ENCODE measurements at places on chromosomes 7 and 10.
A peak's percentile ranks its signal among the peaks of the same experiment; 100 is the strongest.

DNA sequence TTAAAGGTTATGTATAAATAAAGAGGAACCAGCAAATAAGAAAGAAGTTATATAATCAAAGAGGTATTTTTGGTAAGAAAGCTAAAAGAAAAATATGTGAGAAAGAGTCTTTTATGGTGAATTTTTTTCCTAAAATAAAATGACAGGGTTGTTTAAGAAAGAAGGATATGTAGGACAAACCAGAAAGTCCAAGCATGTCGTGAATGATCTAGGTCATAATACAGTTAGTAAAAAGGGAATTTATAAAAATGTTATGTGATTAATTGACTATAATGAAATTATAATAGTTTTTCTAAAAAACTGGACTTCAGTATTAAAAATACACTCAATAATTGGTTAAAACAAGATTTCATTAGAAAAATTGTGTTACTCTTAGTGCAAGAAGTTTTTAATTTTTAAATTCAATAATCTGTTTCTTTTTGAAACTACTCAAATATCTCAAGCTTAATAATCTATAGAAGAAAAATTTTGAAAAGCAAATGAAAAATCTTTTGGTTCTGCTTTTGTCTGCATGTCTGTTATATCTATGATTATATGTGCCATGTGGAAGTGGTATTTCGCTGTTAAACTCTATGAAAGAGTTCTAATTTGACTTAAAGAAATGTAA, 23.3 kb downstream of the AVL9 start:
- DNase-seq = peak; percentile 49

- DNase-seq = no peak
Observed at GRCh38 chr10:100182908-100183307, 2.9 kb downstream of the ERLIN1 start.

DNA sequence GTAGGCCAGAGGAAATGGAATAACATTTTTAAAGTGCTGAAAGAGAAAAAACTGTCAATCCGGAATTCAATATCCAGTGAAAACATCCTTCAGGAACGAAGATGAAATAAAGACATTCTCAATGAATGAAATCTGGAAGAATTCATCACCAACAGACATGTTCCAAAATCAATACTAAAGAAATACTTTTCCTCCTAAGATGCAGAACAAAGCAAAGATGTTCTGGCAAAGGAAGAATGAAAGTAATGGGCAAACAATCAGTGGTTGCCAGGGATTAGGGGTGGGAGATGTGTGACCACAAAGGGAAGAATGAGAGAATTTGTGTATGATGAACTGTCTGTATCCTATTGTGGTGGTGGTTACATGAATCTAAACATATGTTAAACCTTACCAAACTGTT, 52.8 kb upstream of the EEPD1 start:
- DNase-seq = no peak

DNA sequence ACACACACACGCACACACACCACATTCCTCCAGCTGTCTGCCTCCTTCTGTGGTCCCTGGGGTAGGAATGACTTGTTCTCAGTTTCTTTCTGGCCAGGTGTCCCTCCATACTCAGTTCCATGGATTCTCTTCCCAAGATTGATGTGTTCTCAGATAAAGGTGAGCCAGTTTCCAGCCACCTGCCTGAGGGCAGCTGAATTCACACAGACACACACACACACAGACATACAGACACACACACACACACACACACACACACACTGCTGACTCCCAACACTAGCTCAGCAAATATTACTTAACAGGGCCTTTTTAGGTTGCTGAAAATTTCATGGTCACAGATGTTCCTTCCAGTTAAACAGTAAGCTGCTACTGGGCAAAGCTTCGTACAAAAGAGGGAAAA, 45.4 kb upstream of the GDF10 start:
- DNase-seq = no peak

GRCh38 chr7:136166521-136166920, 189.4 kb upstream of the MTPN start:
- no peak for DNase-seq

GRCh38 chr7:33694006-33694405, 211.3 kb upstream of the BMPER start:
- no peak for DNase-seq

GRCh38 chr10:17161775-17162174, 32.2 kb upstream of the CUBN start:
- DNase-seq = peak; percentile 47

DNA sequence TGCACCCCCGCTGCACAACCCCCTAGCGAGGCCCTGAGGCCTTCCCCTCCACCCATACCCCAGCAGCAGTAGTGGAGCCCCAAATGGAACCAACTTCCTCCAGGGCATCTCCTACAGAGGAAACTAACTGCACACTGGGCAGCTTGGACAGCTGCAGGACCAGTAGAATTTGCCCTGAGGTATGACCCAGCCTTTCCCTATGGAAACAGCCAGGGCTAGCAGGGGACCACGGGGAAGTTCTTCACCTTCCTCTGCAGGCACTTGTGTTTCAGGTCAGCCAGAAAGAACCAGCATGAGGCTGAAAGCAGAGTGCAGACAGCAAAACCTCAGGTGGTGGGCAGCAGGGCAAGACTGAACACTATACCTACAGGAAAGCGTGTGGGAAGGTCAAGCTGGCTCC, 5.7 kb upstream of the EEPD1 start:
- DNase-seq = no peak

DNA sequence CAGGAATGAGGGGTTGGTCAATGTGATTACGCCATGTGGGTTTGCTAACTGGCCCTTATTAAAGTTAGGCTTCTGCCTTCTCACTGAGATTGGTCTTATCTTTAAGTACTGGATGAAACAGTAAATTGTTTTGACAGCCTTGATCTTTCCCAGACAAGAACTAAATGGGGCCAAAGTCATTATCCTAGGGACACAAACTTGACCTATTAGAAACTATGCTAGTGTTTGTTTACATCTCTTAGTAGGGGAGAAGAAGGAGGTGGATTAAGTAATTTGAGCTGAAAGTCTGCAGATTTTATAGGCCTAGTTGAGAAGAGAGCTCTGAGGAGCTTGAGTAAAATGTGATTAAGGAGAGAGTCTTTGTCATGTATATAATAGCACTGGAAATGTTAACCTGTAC, 386.9 kb downstream of the HTR7 start:
- DNase-seq = no peak

GRCh38 chr10:118207470-118208007, 134.6 kb downstream of the FAM204A start:
- no peak for DNase-seq

DNA sequence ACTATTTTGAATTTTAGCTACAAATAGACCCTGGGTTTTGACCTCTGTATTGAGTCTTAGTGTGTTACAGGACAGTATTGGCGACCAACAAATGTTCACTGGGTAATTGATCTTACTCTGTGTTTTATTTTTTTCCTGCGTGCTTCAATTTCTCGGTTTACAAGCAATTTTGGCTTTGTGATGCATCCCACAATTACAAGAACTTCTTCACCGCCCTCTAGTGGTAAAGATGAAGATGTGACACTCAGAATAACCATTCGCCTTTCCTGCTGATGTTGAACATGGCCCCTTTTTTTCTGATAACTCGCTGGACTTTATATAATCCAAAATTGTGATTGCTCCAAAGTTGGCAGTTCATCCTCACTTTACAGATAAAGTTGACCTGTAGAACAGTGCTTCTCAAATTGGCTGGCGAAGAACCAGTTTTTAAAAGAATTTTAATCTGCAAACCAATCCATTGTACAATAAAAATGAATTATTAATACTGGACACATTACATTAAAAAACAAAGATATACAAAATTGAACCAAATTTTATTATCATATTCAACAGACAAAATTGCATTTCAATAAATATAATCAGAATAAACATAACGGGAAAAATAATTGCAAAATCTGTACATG, 20.2 kb upstream of the SMC3 start:
- peak; percentile 61 for DNase-seq

DNA sequence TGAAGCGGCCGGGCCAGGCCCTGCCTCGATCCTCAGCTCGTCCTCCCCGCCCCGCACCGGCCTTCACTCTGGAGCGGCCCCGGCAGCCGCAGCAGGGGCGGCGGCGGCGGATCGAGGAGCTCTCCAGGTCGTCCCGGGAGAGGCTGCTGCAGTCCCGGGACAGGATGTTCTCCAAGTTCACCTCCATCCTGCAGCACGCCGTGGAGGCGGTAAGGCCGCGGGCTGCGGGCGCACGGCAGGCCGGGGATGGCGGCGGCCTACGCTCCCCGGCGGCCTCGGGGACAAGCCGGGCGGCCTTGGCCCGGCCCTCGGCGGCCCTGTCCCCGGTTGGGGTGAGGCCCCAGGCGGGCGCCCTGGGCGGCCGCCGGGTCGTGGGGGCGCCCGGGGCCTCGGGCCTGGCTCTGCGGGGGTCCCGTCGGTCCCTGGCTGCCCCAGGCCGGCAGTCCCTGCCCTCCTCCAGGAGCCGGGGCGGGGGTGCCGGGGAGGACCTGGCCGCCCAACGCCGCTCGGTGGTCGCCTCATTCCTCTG, 399 bp downstream of the FHIP2A start:
- peak; percentile 49 for DNase-seq

GRCh38 chr10:77711683-77712049, 74.1 kb upstream of the KCNMA1 start:
- DNase-seq = no peak

GRCh38 chr10:71522442-71523144, 125.9 kb downstream of the CDH23 start:
- no peak for DNase-seq

DNA sequence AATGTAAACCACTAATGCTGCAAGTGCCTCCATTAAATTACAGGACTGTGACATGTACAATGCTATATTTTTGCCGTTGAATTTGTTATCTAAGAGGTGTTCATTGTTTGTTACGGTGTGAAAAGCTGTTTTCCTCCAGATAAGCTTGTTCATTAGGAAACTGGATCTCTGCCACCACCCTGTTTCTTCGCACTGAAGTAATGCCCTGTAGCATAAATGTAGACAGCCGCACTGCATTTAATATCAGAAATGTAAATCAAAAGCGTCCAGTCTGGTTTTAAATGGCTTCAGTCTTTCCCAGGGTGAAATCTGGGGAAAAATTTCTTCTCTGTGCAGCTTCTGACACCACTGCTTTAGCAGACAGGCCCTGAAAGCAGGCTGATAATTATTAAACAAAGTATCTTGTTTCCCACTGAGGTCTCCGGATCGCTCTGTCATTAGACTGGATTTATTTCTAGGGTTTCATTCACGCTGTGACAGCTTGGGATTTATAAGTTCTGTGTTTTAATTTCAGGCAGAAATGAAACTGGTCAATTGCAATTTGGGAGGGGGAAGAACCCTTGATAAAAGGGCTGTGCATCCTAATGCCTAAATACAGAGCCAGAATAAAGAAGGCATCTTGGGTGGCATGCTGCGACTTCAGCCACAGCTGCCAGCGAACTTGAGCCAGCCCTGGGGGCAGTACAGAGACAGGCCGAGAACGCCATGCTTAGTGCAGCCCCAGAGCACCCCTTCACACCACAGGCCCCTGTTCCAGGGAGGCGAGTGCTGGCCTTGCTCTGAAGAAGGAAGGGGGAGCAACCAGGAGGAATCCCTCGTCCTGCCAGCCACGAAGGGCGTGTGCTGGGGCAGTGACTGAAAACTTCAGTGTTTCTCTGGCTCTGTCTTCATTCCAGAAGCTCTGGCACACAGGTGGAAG, 547.7 kb upstream of the GALNT17 start:
- peak; percentile 16 for DNase-seq

GRCh38 chr7:133642907-133643306, 390.0 kb downstream of the EXOC4 start:
- DNase-seq = peak; percentile 41

DNA sequence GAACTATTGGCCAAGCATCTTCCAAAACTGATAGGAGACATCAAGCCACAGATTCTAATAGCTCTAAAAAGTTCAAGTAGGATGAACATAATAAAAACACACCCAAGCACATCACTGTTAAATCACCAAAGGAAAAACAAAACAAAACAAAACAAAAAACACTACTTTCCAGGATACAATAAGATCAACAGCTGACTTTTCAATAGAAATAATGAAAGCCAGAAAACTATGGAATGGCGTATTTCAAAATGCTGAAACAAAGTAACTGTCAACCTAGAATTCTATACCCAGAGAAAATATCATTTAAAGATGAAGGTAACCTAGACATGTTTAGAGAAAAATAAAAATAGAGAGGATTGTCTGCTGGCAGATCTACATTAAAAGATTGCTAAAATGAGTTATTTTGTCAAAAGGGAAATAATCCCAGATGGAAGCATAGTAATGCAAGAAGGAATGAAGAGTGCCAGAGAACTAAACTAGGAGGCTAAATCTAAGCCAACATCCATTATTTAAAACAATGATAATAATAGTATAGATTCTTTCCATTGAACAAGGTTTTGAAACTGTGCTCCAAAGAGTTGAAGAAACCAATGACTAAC, 13.9 kb downstream of the TUBAL3 start:
- DNase-seq = no peak

- no peak for DNase-seq
Observed at GRCh38 chr10:97347317-97347716, 12.8 kb upstream of the FRAT2 start.

- DNase-seq = no peak
Observed at GRCh38 chr7:54888067-54888733, 129.2 kb upstream of the SEC61G start.

GRCh38 chr10:77380191-77380590, 257.4 kb downstream of the KCNMA1 start:
- no peak for DNase-seq

DNA sequence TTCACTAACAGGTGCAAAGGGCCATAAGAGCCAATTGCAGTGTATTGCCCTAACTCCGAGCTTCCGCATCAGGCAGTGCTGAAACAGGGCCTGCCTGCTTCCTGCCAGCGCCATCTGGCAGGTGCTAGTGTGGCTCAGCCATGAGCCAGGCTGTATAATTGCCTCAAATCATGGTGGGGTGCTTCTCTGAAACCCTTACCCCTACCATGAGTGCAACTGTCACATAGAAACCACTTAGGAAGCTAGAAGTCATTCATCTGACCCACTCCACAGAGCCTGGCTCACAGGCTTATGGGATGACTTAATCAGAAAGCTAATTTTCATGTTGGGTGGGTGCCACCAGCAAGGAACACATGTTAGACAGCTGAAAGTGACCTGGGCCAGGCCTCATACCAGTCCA, 133.3 kb upstream of the LAMB4 start:
- DNase-seq = no peak

- DNase-seq = peak; percentile 57
Observed at GRCh38 chr10:49761789-49762565, at the start of gene OGDHL. Gene OGDHL (minus strand): TSS chr10:49762323. CDS start chr10:49758592, 3,731 bp downstream.

DNA sequence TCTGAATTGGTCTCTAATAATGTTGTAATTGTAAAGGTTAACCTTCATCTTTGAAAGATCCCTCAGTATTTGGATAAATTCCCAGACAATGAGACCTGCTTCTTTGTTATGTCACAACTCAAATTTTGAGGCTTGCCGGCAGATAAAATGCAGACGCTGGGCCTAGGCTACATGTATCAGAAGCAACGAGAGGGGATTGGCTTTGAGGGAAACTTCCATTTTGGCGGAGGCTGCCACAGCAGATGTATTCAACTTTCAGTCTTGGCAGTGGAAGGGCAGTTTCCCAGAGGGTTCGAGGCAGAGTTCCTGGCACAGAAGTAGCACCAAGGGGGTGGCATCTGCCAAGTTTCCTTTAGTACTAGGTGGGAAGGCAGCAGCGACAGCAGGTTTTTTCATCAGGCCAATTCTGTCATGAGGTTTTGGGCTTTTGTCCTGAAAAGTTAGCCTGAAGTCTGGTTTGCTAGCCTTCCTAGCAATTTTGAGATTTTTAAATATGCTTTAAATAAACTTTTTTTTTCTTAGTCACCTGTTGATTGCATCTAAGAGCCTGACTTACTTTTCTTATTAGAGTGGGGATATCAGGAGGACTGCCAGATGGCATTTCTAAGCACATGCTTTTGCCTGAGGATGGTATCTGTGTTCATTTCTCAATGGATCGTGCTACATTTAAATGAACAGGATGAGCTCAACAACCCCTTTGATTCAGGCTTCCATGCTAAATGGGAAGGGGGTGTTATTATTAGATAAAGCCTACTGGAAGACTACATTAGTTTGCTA, 89.5 kb upstream of the FAM3C start:
- DNase-seq = peak; percentile 23

Data from epithelial cell of esophagus (primary cell).